ENCODE measurements at places on chromosomes 1 and 21.
A peak's percentile ranks its signal among the peaks of the same experiment; 100 is the strongest.

GRCh38 chr1:6753320-6754140, 31.7 kb upstream of the CAMTA1 start:
- DNase-seq = peak; percentile 47

DNA sequence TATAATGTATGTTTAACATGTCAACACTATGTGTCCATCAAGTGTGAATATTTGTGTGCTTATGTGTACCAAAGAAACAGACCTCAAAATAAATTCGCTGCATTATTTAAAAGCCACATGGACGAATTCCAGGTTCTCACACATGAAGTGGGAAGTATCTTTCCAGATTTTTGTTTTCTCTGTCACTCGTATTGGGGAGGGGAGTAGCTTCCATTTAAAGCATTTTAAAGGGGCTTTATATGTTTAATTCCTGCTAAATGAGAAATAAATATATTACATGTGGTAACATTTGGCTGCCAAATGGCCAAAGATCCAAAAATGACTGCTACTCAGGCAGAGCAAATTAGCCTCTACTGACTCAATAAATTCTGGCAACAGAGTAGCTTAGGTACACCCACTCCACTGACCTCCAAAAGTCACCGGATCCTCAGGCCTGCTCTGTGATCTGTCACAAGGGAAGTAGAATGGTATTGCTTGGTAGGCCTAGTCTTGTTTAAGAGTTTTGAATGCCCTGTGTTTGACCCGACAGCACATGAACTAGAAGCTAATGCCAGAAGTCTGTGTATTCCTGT, 178.1 kb downstream of the ZP4 start:
- no peak for DNase-seq

- DNase-seq = peak; percentile 97
These were observed 18.7 kb upstream of the F5 start for GRCh38 chr1:169604781-169605560.

- DNase-seq = no peak
These were observed 69.8 kb upstream of the HAO2 start for GRCh38 chr1:119298687-119299303.

GRCh38 chr1:48677306-48678287, 99.1 kb downstream of the BEND5 start:
- DNase-seq = peak; percentile 53

GRCh38 chr21:45528028-45528705, 14.1 kb downstream of the SLC19A1 start:
- DNase-seq = no peak

DNA sequence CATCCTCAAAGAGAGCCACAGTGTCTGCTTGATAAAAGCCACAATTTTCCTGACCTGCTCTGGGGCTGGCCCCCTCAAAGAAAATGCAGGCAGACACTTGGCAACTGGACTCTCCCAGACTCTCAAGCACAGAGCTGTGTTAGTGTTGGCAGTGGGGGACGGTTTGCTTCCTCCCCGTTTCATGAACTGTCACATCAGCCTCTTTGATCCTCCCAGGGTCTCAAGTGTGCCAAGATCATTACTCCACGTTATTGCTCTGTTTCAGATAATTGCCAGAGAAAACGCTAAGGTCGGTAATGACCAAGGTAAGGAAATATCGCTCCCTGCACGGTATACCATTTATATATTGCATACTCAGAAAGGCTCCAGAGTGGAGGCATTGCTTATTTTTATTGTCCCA, 138.8 kb downstream of the NTMT2 start:
- no peak for DNase-seq

GRCh38 chr1:100883963-100884362, 10.7 kb downstream of the EXTL2 start:
- peak; percentile 12 for DNase-seq

DNA sequence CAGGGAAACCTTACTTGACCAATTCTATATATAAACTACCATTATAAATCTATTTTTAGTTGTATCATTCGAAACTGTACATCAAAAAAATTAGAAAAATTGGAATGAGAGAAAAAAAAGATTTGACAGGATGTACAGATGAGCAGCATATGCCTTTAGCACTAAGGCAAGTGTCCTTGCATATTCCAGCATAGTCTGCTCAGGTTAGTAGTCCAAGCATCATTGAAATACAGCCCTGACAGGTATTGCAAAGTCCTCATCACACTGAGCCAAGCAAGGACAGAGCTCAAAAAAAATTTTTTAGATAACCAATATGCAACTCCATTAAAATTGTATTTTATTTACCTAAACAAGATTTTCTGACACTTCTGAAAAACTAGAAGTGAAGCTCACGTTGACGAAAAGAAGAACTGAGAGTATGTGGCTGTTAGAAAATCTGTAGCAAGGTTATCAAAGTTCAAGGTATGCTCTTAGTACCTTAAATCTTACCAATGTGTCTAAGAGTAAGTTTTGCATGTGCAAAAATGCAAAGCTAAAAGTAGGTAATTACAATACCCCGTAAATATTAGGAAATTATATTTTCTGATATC, 465.6 kb upstream of the ADGRL4 start:
- no peak for DNase-seq

- peak; percentile 3 for DNase-seq
These were observed 33.1 kb upstream of the ETS2 start for GRCh38 chr21:38772646-38773045.

DNA sequence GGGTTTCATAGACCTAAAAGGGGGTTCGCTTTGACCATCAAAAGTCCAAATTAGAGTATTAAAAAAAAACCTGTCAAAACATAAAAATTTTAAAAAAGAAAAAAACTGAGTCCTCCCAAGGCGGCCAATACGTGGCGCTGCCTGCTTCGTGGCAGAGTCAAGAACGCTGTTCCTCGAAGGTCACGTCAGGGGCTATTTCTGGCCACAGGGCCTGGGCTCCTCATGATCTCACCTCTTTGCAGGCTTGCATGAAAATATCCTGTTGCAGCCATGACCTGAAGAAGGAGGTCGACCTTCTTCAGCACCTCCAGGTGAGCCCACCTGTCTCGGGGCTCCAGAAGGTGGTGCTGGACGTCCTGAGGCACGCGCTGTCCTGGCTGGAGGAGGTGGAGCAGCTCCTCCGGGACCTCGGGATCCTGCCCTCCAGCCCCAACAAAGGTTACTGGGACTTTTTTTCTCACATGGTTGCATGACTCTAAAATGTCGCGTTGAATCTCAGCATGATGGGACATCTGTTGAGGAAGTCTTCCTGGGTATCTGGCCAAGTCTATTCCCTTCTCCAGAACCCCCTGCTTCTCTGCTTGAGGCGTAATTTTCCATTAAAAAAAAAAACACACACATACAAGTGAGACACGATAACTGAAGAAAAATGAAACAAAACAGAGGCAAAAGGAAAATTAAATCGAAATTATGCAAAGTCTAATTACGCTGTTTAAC, 80.4 kb upstream of the EFHD2 start:
- peak; percentile 77 for DNase-seq

GRCh38 chr1:202938287-202938925, 11.4 kb upstream of the KLHL12 start:
- no peak for DNase-seq

DNA sequence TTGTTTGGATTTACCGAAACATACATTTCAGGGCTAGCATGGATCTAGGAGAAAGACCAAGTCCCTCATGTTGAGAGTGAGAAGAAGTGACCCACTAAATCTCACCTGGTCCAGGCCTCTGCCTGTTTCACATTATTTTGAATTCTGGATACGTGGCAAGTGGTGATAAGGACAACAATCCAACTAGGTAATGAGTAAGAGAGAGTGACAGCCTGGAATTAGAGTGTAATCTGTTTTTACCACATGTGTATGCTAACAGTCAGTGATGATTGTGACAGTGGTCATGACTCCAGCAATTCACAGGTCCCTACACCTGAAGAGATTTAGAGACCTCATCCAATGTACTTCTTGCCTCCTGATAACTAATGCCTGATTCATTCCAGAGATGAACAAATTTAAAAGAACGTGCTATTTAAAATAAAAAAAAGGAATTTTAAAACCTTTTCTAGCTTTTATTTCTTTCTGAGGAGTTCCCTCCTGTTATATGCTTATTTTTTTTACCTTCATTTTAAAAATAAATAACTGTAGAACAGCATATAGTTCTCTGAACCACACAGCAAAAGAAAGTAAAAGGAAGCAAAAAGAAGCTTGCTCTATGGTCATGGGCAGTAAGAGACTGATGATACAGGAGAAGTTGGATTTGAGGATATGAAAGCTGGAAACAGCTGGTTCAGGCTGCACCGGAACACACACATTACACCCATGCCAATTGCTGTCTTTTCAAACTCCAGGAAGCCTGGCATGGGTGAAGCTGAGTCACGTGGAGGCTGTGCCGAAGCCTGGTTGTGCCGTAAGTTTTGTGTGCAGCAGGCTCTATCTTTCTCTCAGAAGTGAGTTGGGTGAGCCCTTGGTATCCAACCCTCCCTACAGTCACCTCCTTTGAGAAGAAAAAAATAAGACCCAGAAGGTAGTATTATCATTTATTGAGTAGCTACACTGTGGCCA, 14.7 kb downstream of the C1orf116 start:
- DNase-seq = peak; percentile 55

- peak; percentile 81 for DNase-seq
These were observed 70.7 kb upstream of the MUTYH start for GRCh38 chr1:45410850-45411509.

DNA sequence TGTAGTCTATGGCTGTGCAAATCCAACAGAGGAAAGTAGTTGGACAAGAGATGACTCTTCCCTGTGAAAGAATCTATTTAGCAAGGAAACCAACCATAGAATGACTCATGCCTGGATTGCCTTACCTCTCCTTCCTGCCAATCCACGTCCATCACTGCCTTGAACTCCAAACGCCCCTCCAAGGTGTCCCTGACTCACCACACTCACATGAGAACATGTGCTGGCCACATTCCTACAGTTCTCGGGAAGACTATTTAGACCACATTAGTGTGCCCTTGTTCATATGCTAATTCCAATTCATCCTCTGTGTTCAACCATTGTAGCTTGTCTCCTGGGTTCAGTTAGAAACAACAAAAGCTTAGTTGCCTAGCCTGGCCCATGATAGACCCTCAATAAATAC, 157.3 kb downstream of the SLC30A10 start:
- DNase-seq = no peak

GRCh38 chr1:210310562-210311153, 18.0 kb upstream of the HHAT start:
- no peak for DNase-seq

GRCh38 chr1:236608930-236609726, 4.8 kb upstream of the HEATR1 start:
- peak; percentile 70 for DNase-seq

DNA sequence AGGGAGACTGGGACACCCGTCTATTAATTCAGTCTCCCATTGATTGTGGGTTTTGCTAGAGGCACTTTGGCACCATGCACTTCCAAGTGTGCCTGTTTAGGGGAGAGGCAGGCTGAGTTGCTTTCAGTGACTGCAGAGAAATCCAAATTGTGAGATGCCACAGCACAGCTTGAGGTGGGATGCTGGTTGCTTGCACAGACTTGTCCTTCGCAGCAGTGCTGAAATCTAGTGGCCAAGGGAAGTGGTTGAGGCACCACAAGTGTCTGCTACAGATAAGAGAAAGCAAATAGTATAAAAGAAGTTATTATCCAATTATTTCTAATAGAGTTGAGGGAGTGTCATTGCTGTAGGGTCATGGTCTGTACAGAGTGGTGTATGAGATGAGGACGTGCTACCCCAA, 40.0 kb upstream of the APP start:
- no peak for DNase-seq

GRCh38 chr1:180947901-180948640, 35.4 kb downstream of the KIAA1614 start:
- no peak for DNase-seq

DNA sequence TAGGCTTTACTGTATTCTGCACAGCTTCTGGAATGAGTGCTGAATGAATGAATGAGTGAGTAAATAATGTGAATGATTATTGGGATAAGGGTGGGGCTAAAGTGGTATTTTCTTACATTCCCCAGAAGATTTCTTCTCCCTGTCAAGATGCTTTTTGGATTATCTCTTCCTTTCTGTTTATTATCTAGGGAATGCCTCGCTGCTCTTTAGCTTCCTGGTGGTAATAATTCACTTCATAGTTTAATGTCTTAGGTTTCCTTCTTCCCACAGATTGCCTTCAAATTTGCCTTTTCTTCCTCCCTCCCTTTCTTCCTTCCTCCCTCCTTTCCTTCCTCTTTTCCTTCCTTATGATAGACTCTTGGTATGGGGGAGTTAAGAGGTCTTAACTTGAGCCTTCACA, 24.0 kb downstream of the DDR2 start:
- DNase-seq = no peak

DNA sequence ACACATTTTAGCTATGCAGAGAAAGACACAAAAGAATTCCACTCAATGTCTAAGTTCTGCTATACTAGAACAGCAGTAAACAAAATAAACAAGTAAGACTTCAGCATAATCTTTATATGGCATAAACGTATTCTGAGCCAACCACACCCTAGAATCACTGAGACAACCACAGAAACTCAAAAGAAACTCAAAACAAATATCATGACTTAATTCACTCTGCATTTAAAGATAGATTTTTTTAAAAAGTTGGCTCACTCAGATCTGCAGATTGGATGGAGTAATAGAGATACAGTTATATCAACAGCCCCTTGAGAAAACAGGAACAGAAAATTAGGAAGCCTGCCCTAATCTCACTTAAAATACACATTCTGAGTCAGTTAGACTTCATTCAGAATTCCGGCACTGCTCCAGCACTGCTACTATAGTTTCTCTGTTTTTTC, 95.0 kb downstream of the COL24A1 start:
- peak; percentile 68 for DNase-seq

- no peak for DNase-seq
These were observed 187.2 kb downstream of the FGGY start for GRCh38 chr1:59484096-59484495.

- DNase-seq = no peak
These were observed 27.3 kb upstream of the LRRN2 start for GRCh38 chr1:204712708-204713430.

GRCh38 chr21:42038826-42039425, 28.8 kb upstream of the ZBTB21 start:
- DNase-seq = no peak

GRCh38 chr1:160491017-160491416, 32.0 kb downstream of the SLAMF6 start:
- DNase-seq = no peak

- no peak for DNase-seq
These were observed 302.3 kb downstream of the BRINP3 start for GRCh38 chr1:190175320-190175719.

All from inflammatory macrophage (primary cell).